ENCODE measurements at places on chromosomes 3 and 15.

DNA sequence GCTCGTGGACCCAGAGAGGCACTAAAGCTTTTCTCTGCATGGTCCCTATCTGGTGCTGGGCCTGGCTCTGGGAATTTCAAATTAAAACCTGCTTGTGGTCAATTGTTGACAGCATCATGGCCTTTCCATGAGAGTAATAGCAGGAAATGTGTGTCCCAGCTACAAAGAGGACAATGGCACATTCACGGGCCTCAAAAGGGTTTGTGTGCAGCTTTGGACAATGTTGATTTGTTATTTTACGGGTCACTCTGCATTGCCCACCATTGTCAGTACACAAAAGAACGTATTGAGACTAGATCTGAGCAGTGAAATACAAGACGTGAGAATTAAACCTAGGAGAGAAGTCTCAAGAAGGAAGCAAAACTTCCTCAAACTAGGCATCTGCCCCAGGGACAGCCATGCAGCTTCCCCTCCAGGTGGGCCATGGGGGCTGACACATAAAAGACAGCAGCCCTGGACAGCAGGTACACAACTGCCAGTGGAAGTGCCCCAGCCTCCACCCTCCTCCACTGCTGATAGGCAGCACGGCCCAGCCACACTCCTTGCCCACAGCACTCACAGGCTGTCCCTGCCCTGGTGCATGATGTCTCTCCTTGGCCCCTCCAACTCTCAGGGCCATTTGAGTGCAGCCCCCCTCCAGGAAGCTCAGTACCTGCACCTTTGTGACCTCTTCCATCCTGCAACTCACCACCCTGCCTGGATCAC lies 15.9 kb upstream of the LTF start:
- no peak for DNase-seq

DNA sequence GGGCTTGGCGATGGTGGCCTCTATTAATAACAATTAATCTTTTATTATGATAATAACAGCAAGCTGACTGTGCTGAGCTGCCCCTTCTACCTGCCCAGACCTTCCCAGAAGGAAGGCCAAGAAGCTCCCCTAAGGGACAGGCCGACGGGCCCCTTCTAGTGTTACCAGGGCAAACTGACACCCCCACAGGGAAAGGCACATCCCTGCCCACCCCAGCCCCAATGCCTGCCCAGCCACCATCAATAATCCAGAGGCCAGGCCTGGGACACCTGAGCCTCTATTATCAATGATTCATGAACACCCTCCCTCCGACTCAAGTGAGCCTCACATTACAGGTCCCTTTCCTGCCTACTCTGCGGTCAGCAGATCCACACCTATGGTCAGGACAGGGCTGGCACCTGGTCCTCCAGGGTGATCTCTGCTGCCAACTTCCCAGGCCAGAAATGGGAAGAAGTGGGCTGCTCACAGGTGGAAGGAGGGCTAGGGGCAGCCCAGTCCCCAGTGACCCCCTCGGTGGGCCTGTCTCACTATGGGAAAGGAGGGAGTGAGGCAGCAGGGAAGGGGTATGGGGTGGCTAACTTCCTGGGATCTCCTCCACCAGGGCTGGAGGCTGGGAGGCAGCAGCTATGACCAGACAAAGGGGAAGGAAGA lies 1.8 kb downstream of the TWF2 start:
- no peak for DNase-seq

DNA sequence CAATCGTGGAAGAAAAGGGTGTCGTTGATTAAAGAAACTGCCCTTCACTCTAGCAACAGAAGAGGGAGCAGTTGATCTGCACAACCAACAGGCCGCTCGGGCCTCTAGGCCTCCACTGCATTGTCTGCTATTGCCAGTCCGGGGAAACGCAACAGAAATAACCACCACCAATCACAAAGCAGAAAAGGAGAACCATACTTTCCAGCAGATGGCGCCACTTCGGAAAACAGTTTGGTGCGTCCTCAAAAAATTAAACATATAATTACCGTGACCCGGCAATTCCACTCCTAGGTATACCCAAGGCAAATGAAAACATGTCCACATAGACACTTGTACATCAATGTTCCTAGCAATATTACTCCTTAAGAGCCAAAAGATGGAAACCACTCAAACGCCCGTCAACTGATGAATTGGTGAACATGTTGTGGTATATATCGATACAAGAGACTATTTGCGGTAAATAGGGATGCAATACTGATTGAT lies 154.1 kb downstream of the TJP1 start:
- DNase-seq: peak; percentile 61

DNA sequence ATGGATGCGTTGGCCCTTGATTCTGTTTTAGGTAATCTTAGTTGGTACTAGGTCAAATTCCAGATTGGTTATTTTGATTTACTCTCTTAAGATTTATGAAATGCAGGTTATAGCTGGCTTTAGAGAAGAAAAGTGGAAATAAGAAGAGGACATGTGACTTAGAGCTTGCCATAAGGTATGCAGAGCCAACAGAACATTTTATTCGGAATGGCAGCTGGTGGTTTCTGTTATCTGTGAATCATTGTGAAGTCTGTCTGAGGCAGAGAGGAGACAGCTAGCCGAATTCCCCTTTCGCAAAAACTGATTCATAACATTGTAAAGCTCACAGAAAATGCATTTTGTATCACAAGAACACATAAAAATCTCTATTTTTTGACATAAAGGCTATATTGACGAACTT lies 82.1 kb downstream of the FILIP1L start:
- peak; percentile 73 for DNase-seq

DNA sequence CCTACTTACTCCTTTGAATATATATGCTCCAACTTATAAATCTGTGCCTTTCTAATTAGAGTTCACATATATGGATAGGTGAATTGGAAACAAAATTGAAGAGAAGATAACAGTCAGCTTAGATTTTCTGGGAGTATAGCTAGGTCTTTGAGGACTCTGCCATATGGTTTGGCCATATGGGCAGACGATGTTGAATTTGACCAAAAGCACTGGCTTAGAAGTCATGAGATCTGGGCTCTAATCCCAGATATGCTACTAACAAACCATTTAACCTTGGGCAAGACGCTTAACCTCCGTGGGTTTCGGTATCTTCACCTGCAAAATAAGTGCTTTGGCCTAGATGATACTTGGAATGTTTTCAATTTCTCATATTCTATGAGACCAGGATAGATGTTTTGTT lies 154.1 kb downstream of the LSAMP start:
- no peak for DNase-seq

- no peak for DNase-seq
These were observed 28.7 kb downstream of the HDGFL3 start for GRCh38 chr15:83178869-83179325.

GRCh38 chr3:148839805-148840204 lies 12.2 kb downstream of the CPB1 start:
- DNase-seq: no peak

GRCh38 chr3:197487911-197488391 lies 67.8 kb downstream of the BDH1 start:
- DNase-seq: peak; percentile 98

DNA sequence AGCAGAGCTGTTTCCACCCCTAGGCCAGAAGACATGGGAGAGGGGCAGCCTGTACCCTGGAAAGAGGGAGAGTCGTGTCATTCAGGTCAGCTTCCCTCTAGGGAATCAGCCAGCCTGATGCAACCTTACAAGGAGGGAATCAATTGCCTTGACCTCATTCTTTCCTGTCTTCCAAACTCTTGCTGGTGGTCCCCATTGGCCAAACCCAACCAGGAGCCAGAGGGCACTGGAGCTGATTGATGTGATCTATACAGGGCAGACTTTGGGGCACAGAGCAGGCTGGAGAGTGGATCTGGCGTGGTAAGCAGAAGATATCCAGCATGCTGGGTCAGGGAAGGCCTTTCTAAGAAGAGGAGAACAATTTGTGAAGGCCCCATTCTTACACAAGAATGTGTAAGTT lies 19.1 kb upstream of the MAGEF1 start:
- no peak for DNase-seq

- no peak for DNase-seq
These were observed 73.3 kb upstream of the AKAP13 start for GRCh38 chr15:85306946-85307686.

DNA sequence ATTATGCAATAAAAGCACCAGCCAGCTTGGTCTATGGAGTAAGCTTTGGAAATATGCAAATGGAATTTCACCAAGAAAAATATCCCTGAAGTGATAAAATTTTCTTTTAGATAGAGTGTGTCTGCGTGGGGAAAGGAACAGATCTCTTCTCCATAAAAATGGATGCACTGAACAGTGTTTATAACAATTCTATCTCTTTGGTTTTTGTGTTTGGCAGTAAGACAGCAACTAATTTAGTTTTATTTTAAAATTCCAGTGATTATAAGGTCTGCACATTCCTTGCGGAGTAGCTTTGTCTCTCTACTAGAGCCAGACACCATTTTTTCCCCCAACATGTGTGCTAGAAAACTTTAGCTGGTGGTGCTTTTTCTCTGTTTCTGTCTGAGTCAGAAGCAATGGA lies 712.4 kb downstream of the GRM7 start:
- no peak for DNase-seq

DNA sequence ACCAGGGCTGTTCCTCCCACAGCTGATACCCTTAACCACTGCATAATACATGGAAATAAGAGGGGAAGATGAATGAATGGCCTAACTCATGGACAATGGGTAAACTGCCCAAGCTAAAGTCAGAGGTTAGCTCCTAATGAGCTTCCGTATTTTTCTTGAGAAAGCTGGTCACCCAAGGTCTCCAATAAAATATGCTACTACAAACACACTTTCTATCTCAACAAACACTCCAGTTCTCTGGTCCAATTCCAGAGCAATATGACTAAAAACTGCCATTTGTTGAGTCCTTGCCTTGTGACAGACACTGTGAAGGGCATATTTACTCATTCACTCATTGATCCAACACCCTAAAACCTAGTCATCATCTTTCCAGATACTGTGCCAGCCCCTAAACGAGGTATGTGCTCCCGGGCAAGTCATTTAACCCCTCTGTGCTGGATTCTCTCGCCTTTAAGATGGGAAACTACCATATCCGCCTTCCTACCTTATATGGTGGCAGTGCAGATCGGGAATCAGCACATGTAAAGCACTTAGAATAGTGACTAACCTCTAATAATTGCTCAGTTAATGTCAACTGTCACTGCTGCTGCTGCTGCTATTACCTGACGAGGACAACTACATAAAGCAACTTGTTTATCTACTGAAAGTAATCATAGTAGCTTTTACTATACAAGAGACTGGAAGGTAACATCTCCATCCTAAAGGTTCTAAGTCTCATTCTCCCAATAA lies 89.1 kb downstream of the XXYLT1 start:
- DNase-seq: no peak

DNA sequence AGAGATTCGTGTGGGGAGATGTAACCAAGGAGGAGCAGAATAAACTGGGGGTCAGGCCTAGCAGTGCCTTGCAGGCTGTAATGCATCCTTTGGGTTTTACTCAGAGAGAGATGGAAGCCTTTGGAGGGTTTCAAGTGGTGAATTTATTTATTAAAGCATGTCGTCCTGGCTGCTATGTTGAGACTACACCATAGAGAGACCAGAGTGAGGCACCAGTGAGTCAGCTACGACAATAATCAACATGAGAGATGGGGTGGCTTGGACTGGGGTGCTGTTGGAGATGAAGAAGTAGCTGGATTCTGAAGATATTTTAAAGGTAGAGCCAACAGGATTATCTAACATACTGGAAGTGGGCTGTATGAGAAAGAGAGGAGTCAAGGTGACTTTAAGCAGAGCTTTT lies 335.3 kb upstream of the ARHGEF26 start:
- DNase-seq: no peak

GRCh38 chr3:150138824-150139223 lies 168.1 kb upstream of the PFN2 start:
- DNase-seq: no peak

DNA sequence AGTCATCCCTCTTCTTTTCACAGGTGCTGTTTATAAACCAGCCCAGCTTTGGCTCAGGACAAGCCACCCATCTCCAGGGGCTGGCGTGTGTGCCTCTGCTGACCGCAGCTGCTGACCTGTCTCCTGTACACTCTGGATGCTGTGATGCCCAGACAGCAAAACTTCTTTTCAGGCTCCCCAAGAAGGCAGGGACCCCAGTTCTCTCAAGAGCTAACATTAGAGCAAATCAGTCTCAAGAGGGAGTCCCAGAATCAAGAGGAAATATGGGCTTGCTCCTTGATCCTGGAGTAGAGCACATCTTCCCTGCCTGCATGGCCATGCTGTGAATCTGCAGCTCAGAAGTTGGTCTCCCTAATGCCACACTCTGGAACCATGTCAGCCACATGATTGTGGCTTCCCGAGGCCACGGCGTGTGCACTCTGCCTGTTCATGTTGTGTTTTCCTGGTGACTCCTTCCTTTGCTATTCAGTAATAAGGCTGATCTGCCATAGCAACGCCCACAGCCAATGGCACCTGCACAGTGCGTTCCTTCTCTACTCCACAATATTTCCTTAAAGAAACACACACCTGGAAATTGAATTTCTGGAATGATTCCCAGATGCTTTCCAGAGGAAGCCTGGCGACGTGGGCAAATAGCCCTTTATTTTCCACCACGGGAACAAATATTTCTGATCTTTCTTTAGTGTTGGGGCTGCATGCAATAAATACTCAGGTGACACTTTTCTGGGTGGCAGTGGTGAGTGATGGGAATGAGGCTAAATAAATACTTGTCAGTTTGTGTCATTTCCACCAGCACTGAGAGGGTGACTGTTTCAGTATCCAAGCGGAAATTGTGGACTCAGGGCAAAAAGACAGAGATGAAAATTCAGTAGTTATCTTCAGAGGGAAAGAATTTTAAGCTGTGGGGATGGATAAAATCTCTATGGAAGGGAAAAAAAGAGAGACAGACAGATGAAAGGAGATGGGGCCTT lies 21.9 kb upstream of the THSD4 start:
- DNase-seq: peak; percentile 92

DNA sequence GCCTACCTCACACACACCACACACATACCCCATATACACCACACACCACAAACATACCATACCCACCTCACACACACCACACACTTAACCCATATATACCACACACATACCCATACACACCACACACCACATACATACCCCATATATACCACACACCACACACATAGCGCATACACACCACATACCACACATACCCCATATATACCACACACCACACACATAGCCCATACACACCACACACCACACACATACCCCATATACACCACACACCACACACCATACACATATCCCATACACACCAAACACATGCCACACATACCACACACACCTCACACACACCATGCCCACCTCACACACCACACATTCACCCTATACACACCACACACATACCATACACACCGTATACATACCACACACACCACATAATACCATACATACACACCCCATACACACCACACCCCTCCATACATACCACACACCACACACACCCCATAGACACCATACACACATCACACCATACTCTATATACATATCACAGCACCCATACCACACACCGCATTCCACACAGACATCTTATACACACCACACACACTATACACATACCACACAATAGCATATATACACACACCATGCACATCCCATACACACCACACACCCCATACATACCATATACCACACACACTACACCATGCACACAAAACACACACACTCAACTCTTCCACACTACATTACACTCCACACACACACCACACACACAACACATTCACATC lies 29.5 kb downstream of the APBA2 start:
- DNase-seq: no peak

Measured in myocyte (in vitro differentiated cells).